ENCODE measurements at places on chromosomes 2 and 18. TPM values are rescaled to one million over a fixed set of nuclear protein-coding genes. Genes with fewer than 3 reads are reported as not detected.

DNA sequence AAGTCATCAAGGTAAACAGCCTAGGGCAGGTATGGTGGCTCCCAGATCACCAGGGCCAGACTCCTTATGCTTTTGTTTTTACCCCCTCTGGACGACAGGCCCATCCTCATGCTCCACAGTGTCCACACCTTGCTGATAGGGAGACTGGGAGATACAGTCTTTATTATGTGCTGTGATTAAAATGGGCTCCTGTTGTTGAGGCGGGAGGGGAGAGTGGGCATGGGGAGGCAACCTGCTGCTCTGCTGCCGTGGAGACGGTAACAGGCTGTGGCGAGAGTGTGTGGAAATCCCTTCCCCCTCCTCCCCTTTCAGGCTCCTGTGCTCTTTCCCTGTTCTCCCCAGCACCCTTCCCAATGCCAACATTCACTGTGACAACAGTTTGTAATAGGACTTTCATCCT, 38.2 kb upstream of the PNO1 start:
- DNase-seq, result no peak

GRCh38 chr18:2906704-2907549, 60.1 kb downstream of the EMILIN2 start:
- no peak for DNase-seq

- DNase-seq, result no peak
These were observed 58.7 kb downstream of the CD226 start for GRCh38 chr18:69889009-69889408.

PTH2R gene
- total RNA-seq, result 0.12 TPM

ALPG gene
- 0.10 TPM for total RNA-seq

LAMA1 gene
- total RNA-seq, result 0.05 TPM

Measured in HCT116 (cell line).